Activated gamma-delta T cell treated with Interleukin-2 at 50 U/mL for 16 hours (primary cell): ENCODE measurements at places on chromosomes 1 and 21.
A peak's percentile ranks its signal among the peaks of the same experiment; 100 is the strongest.

GRCh38 chr21:17554120-17554519, 41.3 kb downstream of the CXADR start:
- DNase-seq, result no peak

DNA sequence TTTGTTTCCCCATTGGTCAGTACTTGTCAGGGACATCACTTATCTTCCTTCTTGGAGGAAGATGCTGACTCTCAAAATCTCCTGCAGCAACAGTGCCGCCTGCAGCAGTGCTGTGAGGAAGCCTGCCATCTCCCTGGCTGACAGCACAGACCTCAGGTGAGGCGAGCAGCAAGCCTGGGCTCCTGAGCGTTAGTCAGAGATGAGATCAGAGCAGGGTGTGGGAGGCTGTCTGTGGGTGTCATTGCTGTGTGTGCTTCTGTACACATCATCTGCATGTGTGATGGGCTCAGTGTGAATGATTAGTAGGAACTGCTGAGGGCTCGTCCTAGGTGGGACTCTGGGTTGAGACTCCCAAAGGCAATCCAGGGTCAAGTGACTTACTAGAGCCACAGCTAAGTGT, 6.1 kb downstream of the STRIP1 start:
- DNase-seq, result no peak

GRCh38 chr1:244603498-244603897, 49.4 kb upstream of the DESI2 start:
- DNase-seq, result no peak

- DNase-seq, result no peak
Measured at GRCh38 chr1:27884006-27884954, 11.9 kb downstream of the THEMIS2 start.

DNA sequence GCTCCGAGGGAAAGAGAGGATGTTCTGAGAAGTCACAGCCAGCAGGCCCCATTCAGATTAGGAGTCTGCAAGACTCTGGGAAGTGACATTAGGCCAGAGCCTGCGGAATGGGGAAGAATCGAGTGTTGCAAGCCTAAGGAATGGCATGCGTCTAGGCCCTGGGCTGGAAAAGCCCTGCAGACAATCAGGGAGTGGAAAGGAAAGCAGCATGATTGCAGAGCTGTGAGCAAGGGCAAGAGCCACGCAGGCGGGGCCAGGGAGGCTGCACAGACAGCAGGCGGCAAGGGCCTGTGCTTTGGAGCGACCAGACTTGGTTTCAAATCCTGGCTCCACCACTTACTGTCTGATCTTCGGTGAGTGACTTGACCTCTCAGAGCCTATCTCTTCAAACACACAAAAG, 118.2 kb downstream of the RRAGC start:
- no peak for DNase-seq

GRCh38 chr1:213014642-213015041, 1.0 kb downstream of the ANGEL2 start:
- DNase-seq, result no peak

GRCh38 chr1:211476200-211476849, 15.6 kb downstream of the RD3 start:
- DNase-seq, result peak; percentile 82

- no peak for DNase-seq
Measured at GRCh38 chr1:87400813-87401212, 72.1 kb downstream of the LMO4 start.

DNA sequence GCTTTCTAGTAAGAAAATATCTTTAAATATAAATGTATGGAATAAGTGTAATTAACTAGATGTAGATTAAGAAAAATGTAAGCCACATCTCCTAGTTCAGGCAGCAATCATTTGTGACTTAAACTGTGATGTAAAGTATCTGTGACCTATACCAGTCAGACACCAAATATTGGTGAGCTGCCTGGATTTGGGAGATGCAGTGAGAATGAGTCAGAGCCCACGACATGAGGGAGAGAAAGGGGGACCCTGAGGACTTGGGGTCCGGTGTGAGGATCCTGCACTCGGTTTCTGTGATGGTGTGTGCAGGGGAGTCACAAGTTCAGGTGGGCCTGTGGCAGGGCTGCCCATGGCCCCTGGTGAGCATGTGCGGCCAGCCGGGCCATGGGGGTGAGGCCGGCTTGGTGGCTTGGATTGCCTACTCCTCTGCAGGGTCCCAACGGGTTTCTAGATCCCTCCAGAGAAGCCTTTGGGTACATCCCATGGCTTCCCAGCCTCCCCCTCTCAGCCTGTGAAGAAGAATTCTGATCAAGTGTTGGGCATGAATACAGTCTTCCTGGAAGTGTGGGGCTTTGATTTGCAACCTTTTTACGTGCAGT, 19.0 kb upstream of the ABCG1 start:
- no peak for DNase-seq

DNA sequence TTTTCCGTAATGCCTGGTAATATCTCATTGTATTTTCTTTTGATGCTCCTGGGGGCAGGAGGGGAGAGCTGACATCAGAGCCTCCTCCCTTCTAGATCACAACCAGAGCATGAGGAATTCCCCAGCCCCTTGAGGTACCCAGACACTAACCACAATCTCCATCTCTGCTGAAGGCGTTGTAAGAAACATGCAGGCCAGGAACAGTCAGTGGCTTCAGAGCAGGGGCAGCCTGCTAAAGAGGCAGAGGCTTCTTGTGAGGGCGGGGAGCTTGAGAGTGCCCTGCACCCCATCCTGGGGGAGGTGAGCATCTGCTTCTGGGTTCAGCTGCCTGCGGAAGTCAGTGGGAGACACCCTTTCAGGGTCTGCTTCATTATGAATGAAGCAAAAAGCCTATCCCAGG, 19.0 kb downstream of the MAPKAPK2 start:
- DNase-seq, result peak; percentile 49

GRCh38 chr1:209619696-209620486, 32.3 kb downstream of the LAMB3 start:
- no peak for DNase-seq

DNA sequence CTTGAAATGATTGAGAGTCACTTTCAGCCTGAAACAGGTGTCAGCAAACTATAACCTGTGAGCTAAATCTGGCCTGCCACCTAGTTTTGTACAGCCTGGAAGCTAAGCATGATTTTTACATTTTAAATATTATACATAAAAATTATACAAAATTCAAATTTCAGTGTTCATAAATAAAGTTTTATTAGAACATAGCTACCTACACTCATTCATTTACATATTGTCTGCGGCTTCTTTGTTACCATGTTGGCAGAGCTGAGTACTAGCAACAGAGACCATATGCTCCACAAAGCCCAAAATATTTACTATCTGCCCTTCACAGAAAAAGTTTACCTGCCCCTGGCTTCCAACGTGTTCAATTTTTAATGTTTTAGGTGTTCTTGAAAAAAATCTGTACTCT, 8.0 kb upstream of the C1orf162 start:
- DNase-seq, result no peak

GRCh38 chr1:214021321-214021720, 33.5 kb downstream of the PROX1 start:
- DNase-seq, result no peak

GRCh38 chr1:198649968-198650338, 11.1 kb downstream of the PTPRC start:
- no peak for DNase-seq

DNA sequence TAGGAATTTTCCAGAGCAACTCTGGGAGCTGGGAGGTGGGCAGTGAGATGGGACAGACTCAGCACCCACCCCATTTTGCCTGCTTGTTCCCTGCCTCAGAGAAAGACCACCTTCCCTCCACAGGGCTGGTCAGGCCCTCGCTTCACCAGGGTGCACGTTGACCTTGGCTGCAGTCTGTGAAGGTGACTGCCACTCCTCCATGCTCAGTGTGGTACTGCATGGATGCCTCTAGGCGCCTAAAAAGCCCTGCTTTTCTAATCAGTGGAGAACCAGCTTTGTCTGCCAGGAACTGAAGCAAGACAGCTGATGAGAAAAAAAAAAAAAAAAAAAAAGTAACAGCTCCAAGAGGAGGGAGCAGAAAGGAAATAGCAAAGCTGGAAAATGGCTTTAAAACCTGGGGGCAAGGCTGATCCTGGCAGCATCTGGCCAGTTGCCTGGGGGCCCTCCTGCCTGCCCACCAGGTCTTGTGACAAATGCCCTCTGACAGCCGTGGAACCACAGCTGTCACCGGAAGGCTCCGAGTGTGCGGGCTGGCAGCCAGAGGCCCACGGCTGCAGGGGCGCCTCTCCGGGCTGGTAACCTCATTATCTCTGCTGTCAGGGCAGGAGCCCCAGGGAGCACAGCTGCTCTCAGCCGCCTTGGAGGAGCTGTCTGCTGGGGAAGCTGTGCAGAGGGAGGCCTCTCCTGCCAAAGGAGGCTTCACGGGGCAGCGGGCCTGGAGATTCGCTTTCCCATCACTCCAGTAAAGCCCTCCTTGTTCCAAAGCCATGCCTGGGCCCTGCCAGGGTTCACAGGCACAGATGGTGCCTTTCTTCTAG, 13.7 kb downstream of the KIAA1614 start:
- DNase-seq, result no peak

- no peak for DNase-seq
Measured at GRCh38 chr1:11211925-11212587, 22.9 kb downstream of the ANGPTL7 start.

DNA sequence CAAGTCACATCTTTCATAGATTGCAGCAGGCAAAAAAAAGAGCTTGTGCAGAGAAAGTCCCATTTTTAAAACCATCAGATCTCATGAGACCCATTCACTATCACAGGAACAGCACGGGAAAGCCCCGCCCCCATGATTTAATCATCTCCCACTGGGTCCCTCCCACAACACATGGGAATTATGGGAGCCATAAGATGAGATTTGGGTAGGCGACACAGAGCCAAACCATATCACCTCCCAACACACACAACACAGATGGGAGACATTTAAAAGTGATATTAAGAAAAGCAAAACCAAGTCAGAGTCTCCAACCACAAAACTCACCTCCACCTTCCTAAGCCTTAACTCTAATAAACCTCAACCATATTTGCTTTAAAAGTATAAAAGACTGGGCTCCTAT, 61.5 kb upstream of the TIAM1 start:
- no peak for DNase-seq

DNA sequence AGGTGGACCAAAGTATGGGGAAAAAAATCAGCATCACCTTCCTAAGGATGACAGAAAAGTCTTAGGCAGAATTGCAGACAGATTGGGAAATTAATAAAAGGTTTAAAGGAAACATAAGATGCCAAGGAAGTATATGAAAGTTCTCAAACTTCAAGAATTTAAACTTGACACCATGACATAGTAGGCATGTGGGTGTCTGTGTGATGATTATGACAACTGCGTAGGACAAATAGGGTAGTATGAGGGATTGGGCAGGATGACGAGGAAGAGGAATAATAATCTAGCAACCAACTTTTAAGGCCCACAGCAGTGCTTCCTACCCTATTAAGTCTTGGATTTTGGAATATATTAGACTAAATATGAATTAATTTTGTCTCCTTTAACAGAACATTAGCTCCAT, 52.4 kb downstream of the HNRNPR start:
- no peak for DNase-seq

DNA sequence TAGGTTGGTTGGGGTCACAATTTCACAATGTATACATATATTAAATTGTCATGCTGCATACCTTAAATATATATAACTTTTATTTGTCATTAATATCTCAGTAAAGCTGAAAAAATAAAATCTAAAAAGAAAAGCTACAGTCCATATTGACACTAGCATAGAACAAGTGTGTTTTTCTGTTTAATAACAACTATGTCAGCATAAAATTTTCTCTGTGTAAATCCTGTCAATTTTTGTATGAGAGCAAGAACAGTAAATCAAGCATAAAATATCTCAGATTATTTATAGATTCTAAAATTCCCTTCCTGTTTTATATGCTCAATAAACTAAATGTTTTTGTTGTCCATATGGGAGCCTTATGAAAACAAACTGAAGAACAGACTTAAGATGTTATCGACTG, 739.2 kb downstream of the MRPL39 start:
- DNase-seq, result no peak
